ENCODE measurements at places on chromosomes 2 and 18. TPM values are rescaled to one million over a fixed set of nuclear protein-coding genes. Genes with fewer than 3 reads are reported as not detected.

DNA sequence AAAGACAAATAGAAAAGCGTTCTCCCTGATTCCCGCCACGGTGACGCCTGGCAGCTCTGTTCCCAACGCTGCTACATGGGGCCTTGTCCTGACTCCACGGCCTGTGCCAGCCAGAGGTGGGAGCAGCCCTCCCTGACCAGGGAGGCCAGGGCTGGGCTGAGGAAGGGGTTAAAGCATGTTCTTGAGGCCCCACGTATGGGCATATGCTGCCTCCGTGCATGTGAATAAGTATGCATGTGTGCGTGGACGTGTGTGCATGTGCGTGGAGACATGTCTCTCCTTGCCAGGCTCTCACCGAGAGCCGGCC lies 1.6 kb upstream of the SNED1 start:
- H3K36me3 ChIP-seq: no peaks in the 10 kb centered on the region
- no peak overlapping the region for H3K4me3 ChIP-seq
- H3K27ac ChIP-seq: no peak overlapping the region
- H3K27me3 ChIP-seq: peaks cover 66% of the 10 kb centered on the region
- H3K4me1 ChIP-seq: peaks cover 39% of the 10 kb centered on the region
- DNase-seq: no peak

GRCh38 chr18:23283916-23284430 lies 148.7 kb downstream of the CABLES1 start:
- no peaks in the 10 kb centered on the region for H3K36me3 ChIP-seq
- no peak overlapping the region for H3K4me3 ChIP-seq
- H3K27ac ChIP-seq: no peak overlapping the region
- no peaks in the 10 kb centered on the region for H3K4me1 ChIP-seq
- DNase-seq: no peak

DNA sequence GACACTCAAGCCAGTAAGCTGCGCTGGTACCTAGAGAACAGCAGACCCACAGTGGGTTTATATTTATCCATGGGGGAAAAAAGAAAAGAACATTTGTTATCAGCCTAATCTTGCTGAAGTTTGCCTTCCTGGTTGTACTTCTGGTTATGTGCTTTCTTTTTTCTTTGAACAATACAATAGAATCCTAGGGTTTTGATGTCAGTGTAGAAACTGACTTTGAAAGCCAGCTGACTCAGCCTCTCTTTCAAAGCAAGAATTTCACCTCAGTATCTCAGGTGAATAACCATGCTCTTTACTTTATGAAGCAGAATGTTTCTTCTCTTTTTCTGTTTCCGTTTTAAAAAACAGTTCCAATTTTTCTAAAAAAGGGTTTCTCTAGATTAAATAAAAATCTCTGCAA lies 78.4 kb downstream of the CD8B2 start:
- no peaks in the 10 kb centered on the region for H3K36me3 ChIP-seq
- H3K27ac ChIP-seq: no peak overlapping the region
- H3K4me1 ChIP-seq: peaks cover 3% of the 10 kb centered on the region
- no peak for DNase-seq
- no peak overlapping the region for H3K4me3 ChIP-seq

Gene PLGLB2
- 1.7 TPM for total RNA-seq
